ENCODE measurements at places on chromosomes 5 and 9. TPM values are rescaled to one million over a fixed set of nuclear protein-coding genes. Genes with fewer than 3 reads are reported as not detected.

GRCh38 chr5:139592289-139592688 is 31.1 kb downstream of the UBE2D2 start:
- H3K36me3 ChIP-seq: no peaks in the 10 kb centered on the region
- no peaks in the 10 kb centered on the region for H3K27me3 ChIP-seq
- peaks cover 15% of the 10 kb centered on the region for H3K4me1 ChIP-seq

- no peak overlapping the region for H3K27ac ChIP-seq
- no peak for DNase-seq
- H3K4me1 ChIP-seq: no peaks in the 10 kb centered on the region
- H3K36me3 ChIP-seq: no peaks in the 10 kb centered on the region
- no peaks in the 10 kb centered on the region for H3K27me3 ChIP-seq
Observed at GRCh38 chr5:148306446-148306845, 5.8 kb upstream of the SPINK7 start.

- peak within 1 kb of the TSS; percentile 70 for H3K27ac ChIP-seq
- no peaks in the 10 kb centered on the region for H3K4me1 ChIP-seq
- H3K4me3 ChIP-seq: peak within 1 kb of the TSS; percentile 93
- peaks cover 2% of the 10 kb centered on the region for H3K27me3 ChIP-seq
Observed at GRCh38 chr9:97411789-97412625, at the start of gene TDRD7. Gene TDRD7 (plus strand): TSS chr9:97412096. CDS start chr9:97428466, 16,370 bp downstream.

DNA sequence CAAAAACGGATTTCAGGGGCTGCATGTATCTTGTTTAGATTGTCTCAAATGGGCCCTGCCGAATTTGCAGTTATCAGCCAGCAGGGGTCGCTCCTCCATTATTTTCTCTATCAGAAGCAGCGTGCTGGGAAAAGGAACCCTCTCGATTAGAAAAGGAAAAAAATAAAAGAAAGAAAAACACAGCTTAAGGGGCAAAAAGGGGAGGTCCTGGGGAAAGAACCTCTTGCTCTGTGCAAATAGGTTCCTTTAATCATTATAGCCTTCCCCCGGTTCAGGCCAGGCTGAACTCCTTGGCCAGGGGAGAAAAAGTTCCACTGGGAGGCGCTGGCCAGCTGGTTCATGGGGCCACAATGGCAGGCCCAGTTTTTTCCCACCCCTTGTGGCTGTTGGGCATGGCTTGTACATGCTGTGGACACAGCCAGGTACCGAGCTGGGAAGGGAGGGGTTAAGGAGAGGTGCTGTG is 25.0 kb upstream of the CAPSL start:
- H3K4me3 ChIP-seq: peak overlapping the region; percentile 29
- H3K27me3 ChIP-seq: no peaks in the 10 kb centered on the region
- no peak for DNase-seq
- no peaks in the 10 kb centered on the region for H3K36me3 ChIP-seq
- H3K27ac ChIP-seq: no peak overlapping the region

- H3K36me3 ChIP-seq: no peaks in the 10 kb centered on the region
- H3K4me3 ChIP-seq: no peak overlapping the region
- H3K27ac ChIP-seq: peak overlapping the region; percentile 46
- no peaks in the 10 kb centered on the region for H3K27me3 ChIP-seq
- H3K4me1 ChIP-seq: peaks cover 19% of the 10 kb centered on the region
Observed at GRCh38 chr9:127034691-127035090, 87.7 kb downstream of the ANGPTL2 start.

- no peaks in the 10 kb centered on the region for H3K27me3 ChIP-seq
- H3K36me3 ChIP-seq: no peaks in the 10 kb centered on the region
- no peak for DNase-seq
- H3K4me3 ChIP-seq: no peak overlapping the region
- H3K27ac ChIP-seq: no peak overlapping the region
Observed at GRCh38 chr5:101346906-101347305, 443.8 kb upstream of the ST8SIA4 start.

DNA sequence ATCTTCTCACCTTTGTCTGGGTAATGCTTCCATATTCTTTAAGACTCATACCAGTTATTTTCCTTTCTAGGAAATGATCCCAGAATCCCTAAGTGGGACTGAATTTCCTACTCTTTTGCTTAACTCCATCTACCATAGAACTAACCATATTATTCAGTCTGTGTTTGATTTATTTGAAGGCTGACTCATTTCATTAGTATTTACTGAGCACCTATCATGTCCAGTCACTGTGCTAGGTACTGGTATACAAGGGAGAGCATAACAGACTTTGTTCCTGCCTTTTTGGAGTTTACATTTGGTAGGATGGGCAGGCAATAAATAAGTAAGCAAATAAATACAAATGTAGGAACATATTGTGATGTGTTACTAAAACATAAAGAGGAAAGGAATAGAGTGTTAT is 4.3 kb downstream of the NPR2 start:
- H3K36me3 ChIP-seq: peaks cover 13% of the 10 kb centered on the region
- H3K4me3 ChIP-seq: no peak overlapping the region
- peak overlapping the region; percentile 24 for H3K27ac ChIP-seq
- DNase-seq: no peak

DNA sequence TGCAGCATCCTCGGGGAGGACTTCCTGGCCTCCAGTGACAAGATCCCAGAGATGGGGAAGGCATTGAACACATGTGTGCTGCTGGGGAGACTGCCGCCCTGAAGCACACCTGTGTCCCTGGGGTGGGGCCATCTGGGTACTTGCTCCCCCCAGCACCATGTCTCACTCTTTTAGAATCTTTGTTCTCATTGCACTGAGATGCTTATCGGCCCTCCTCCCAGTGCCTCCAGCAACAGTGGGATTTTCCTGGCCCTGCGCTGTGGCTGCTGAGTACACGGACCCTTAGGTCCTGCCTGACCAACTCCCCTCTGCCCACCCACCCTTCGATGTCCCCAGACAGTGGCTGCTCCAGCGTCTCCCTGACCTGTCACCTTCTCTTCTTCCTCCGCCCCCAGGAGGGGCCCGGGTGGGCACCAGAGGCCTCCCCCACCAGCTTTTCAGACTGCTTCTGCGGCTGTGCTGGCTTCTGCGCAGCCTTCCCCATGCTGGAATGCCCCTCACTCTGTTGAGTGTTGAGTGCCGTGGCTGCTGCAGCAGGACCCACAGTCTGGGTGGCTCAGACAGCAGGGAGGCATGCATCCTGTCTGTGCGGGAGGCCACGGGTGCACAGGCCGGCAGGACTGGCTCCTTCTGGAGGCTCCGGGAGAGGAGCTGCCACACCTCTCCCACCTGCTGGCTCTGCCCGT is 145.9 kb upstream of the IRX2 start:
- no peak for DNase-seq
- no peaks in the 10 kb centered on the region for H3K36me3 ChIP-seq
- no peak overlapping the region for H3K27ac ChIP-seq
- H3K27me3 ChIP-seq: no peaks in the 10 kb centered on the region
- H3K4me3 ChIP-seq: no peak overlapping the region

GRCh38 chr5:135395866-135396265 is 3.2 kb downstream of the MACROH2A1 start:
- H3K27ac ChIP-seq: peak overlapping the region; percentile 58
- DNase-seq: no peak
- no peaks in the 10 kb centered on the region for H3K36me3 ChIP-seq
- H3K4me3 ChIP-seq: no peak overlapping the region

DNA sequence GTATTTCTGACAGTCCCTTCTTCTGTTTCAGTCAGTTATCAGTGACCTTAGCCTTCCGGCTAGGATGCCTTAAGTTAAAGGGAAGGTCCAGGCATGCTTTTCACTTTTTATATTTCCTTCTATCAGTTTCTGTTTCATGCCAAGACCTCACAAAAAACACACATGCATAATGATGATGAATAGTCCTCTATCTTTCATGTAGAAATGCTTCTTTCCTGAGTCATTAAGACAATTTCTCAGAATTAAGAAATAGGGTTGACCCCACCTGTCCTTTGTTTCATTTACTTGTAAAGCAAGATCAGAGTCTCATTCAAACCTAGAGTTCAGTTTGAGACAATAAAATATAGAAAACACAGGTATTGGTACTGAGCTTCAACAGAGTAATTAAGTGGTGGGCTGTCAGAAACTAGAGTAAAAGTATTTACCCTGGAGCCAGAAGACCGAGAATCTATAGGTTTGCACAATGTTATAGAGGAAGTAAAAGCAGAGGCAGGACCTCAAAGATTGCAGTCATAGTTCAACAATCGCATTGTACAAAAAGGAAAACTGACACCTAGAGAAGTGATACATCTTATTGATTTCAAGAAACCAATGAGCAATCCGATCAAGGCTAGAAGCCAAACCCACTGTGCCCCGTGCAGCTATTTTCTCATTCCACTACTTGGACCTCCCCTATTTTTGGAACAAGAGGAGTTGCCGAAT is 118.7 kb upstream of the PUM3 start:
- H3K27me3 ChIP-seq: no peaks in the 10 kb centered on the region
- H3K4me3 ChIP-seq: no peak overlapping the region
- DNase-seq: no peak

DNA sequence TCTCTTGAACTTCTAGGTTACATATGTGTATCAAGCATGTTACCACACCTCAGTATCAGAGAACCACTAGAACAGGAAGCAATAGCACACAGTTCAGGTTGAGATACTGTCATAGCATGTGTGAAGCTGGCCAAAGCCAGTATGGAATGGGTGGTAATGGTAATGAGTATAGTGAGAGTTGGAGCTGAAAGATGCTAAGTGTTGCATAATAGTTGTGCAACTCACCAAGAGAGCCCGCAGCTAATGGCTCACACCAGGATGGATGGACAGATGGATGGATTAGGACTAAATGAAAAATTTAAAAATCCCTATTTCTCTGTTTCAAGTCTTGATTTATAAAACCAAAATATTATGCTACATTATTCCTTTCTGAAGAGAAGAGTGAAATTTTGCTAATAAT is 53.4 kb upstream of the KCNN2 start:
- no peak for DNase-seq
- H3K27ac ChIP-seq: no peak overlapping the region
- H3K4me3 ChIP-seq: no peak overlapping the region
- no peaks in the 10 kb centered on the region for H3K36me3 ChIP-seq
- H3K27me3 ChIP-seq: no peaks in the 10 kb centered on the region

GRCh38 chr5:74631081-74631953 is 9.2 kb downstream of the ENC1 start:
- H3K4me3 ChIP-seq: no peak overlapping the region
- no peak overlapping the region for H3K27ac ChIP-seq
- H3K27me3 ChIP-seq: no peaks in the 10 kb centered on the region
- H3K4me1 ChIP-seq: peaks cover 8% of the 10 kb centered on the region
- no peaks in the 10 kb centered on the region for H3K36me3 ChIP-seq
- DNase-seq: no peak

GRCh38 chr9:108668938-108669335 is 186.8 kb downstream of the ACTL7B start:
- DNase-seq: no peak
- H3K27me3 ChIP-seq: no peaks in the 10 kb centered on the region
- no peak overlapping the region for H3K27ac ChIP-seq
- no peak overlapping the region for H3K4me3 ChIP-seq
- no peaks in the 10 kb centered on the region for H3K36me3 ChIP-seq

- H3K4me3 ChIP-seq: no peak overlapping the region
- H3K4me1 ChIP-seq: no peaks in the 10 kb centered on the region
- no peaks in the 10 kb centered on the region for H3K36me3 ChIP-seq
- DNase-seq: no peak
Observed at GRCh38 chr5:74919487-74919886, 53.3 kb upstream of the FAM169A start.

DNA sequence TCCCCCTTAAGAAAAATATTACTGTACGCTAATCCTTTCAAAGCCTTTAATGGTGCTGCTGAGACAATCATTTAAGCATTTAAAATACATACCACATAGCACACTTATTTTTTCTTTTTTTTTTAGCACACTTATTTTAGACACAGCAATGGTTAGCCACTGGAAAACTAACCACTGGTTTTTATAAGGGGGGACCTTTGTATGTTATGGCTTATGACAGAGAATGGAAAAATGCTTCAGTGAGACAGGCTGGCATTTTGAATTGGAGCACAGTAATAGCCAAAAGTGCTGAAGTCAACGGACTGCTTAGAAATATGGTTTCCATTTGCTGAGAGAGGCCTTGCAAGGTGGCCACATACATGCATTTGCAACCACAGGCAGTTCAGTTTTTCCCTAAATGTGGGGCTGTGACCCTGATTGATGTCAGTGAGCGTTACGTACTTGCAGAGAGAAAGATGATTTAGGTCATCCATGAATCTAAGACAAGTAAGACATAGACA is 28.5 kb downstream of the AOPEP start:
- H3K36me3 ChIP-seq: no peaks in the 10 kb centered on the region
- DNase-seq: no peak
- H3K27me3 ChIP-seq: no peaks in the 10 kb centered on the region
- H3K4me1 ChIP-seq: no peaks in the 10 kb centered on the region
- no peak overlapping the region for H3K27ac ChIP-seq

Gene FOXD4L4
- 0.13 TPM for total RNA-seq

- H3K27ac ChIP-seq: no peak overlapping the region
- no peaks in the 10 kb centered on the region for H3K4me1 ChIP-seq
- no peak overlapping the region for H3K4me3 ChIP-seq
- DNase-seq: no peak
- no peaks in the 10 kb centered on the region for H3K36me3 ChIP-seq
- peaks cover 25% of the 10 kb centered on the region for H3K27me3 ChIP-seq
Observed at GRCh38 chr5:54885636-54886035, 99.8 kb downstream of the ESM1 start.

Gene FAM221B
- total RNA-seq: not detected

DNA sequence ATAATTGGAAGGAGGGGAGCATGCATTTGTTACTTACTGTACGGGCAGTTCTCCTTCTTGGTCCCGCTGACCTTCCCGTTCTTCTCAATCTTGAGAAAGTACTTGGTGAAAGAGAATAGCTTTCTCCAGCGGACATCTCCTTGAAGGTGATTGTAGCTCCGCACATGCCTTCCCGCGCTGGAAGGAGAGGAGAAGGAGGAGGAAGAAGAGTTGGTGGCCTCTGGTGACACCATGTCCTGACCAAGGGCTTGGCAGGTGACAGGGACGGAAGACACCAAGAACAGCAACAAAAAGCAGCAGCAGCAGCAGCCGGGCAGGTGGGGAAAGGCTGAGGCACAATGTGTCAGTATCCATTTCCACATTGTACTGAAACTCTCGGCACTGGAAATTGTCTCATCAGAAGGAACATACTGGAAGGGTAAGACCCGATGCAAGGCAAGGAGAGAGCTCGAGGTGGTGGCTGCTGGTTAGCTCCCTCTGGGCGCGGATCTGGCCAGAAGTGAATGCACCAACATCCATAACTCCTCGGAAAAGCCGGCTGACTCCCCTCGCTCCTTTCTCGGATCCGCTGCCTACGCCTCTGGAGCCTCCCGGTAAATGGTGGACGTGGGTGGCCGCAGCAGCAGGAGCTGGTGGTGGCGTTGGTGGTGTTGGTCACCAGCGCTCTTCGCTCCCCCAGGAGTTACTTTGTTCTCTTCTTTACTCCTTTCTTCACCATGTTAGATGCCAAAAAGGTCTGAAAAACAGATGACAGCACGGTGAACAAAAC is 715 bp downstream of the FGF10 start:
- no peaks in the 10 kb centered on the region for H3K36me3 ChIP-seq
- peak; percentile 44 for DNase-seq
- no peaks in the 10 kb centered on the region for H3K27me3 ChIP-seq

Gene FBXO4
- total RNA-seq: 2.6 TPM
